ENCODE measurements at places on chromosomes 6 and 20. TPM values are rescaled to one million over a fixed set of nuclear protein-coding genes. Genes with fewer than 3 reads are reported as not detected.
A peak's percentile ranks its signal among the peaks of the same experiment; 100 is the strongest.

Gene TULP4
- total RNA-seq: 24.0 TPM

Gene BFSP1
- 0.43 TPM for total RNA-seq

Gene PGBD1
- 1.8 TPM for total RNA-seq

DNA sequence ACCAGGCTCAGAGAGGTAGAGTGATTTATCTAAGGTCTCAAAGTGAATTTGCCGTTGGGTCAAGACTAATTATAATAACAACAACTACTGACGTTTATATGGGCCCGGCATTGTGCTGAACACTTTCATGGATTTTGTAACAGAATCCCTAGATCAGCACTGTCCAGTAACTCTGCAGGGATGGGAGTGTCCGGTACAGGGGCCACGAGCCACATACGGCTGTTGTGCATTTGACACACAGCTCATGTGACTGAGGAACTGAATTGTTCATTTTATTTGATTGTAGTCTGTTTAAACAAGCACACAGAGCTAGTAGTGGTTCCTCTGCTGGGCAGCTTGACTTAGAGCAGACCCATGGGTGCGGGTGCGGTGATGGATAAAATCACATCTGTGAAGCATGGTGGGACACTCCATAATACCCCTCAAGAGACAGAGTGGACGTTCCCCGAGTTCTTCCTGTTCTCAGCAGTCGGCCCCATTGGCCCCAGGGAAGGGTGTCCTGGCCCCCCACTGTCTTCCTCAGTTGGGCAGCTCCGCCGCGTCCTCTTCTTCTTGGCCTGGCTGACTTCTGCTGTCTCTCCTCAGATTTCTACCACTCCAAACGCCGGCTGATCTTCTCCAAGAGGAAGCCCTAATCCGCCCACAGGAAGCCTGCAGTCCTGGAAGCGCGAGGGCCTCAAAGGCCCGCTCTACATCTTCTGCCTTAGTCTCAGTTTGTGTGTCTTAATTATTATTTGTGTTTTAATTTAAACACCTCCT is 6.8 kb downstream of the CDKN1A start:
- no peaks in the 10 kb centered on the region for H3K27me3 ChIP-seq
- no peak for DNase-seq
- H3K27ac ChIP-seq: peak overlapping the region; percentile 41
- peaks cover 42% of the 10 kb centered on the region for H3K4me1 ChIP-seq
- no peak overlapping the region for H3K4me3 ChIP-seq

GRCh38 chr6:9405369-9405768 is 970.0 kb upstream of the SLC35B3 start:
- H3K4me1 ChIP-seq: no peaks in the 10 kb centered on the region
- no peak overlapping the region for H3K4me3 ChIP-seq
- no peaks in the 10 kb centered on the region for H3K36me3 ChIP-seq
- no peak for DNase-seq
